ENCODE measurements at places on chromosomes 6 and 20.
A peak's percentile ranks its signal among the peaks of the same experiment; 100 is the strongest.

DNA sequence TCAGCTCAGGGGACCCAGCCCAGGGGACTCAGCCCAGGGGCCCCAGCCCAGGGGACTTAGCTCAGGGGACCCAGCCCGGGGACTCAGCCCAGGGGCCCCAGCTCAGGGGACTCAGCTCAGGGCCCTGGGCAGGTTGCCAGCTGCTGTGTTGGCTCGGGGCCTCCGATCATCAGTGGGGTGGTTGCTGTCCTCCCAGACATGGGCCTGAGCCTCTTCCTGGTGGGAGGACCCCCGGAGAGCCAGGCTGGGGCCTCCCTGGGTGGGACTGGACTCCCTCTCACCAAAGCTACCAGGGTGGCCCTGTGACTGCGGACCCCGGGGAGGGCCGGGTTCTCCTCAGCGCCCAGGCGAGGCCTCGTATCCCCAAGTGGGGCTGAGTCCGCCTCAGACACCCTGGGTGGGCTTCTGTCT lies 4.4 kb downstream of the COL20A1 start:
- no peak for DNase-seq

DNA sequence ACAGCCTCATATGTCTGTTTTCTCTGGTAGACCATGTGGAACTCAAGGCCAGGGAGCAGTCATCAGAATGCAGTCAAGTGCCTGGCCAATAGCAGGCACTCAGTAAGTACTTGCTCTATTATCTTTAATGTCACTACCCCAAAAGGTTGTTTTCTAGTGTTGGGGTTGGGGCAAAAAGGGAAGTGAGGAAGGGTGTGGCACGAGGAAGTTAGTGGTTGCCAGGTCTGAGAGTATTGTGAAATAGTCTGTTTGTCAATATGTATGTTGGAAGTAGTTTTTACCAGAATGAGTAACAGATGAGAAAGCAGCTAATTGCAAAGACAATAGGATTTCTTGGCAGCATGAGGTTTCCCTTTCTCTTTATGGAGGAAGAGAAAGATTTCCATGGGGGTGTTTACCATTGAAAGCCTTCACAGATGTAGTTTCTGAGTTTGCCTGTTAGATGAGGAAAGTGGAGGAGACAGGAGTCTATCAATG lies 59.5 kb upstream of the ARMH2 start:
- no peak for DNase-seq

- DNase-seq: no peak
These were observed 9.6 kb upstream of the SLC2A10 start for GRCh38 chr20:46699651-46700359.

GRCh38 chr20:17965042-17965697 lies 3.4 kb downstream of the SNX5 start:
- DNase-seq: no peak

DNA sequence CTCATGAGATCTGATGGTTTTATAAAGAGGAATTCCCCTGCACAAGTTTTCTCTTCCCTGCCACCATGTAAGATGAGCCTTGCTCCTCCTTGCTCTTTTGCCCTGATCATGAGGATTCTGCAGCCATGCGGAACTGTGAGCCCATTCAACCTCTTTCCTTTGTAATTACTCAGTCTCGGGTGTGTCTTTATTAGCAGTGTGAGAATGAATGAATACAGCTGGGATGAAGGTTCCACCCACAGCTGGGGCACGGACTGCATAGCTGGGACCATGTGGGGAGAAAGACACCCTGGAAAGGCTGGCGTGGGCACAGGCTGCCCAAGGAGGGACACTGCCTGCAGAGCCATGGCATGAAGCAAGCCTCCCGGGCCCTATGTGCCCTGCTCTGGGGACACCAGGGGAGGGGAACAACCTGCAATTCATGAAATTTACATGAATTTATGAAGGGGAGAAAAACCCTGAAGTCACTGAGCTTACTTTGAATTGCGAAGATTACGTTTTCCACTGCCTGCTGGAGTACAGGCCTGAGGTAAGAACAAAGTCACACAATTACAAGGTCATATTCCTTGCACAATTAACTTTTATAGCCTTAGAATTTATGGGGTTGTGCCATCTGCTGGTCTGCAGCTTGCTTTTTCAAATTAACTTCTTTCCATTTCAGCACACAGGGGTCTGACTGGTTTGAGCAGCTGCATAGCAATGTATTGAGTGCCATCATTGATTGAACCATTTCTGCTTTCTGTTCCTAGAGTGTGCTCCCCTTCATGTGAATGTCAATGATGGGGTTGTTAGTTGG lies 46.2 kb downstream of the SLC22A1 start:
- no peak for DNase-seq

- peak; percentile 18 for DNase-seq
These were observed 226.8 kb upstream of the SGK1 start for GRCh38 chr6:134544737-134545136.

DNA sequence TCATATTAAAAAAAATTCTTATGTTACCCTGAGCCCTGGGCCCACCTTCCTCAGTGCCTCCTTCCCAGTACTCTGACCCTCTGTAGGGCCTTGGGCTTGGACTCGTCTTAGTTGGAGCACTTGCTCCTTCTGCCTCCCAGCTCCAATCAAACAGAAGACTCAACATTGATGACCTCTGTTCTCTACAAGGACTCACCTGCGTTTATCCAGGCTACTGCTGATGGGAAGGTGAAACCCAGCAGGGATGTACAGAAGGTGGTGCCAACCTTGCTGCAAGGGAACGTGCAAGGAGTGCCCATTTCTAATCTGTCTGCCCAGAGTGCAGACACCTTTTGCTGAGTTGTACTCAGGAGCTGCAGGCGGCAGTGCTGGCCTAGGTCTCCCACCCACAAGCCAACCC lies 38.9 kb downstream of the FYN start:
- no peak for DNase-seq

DNA sequence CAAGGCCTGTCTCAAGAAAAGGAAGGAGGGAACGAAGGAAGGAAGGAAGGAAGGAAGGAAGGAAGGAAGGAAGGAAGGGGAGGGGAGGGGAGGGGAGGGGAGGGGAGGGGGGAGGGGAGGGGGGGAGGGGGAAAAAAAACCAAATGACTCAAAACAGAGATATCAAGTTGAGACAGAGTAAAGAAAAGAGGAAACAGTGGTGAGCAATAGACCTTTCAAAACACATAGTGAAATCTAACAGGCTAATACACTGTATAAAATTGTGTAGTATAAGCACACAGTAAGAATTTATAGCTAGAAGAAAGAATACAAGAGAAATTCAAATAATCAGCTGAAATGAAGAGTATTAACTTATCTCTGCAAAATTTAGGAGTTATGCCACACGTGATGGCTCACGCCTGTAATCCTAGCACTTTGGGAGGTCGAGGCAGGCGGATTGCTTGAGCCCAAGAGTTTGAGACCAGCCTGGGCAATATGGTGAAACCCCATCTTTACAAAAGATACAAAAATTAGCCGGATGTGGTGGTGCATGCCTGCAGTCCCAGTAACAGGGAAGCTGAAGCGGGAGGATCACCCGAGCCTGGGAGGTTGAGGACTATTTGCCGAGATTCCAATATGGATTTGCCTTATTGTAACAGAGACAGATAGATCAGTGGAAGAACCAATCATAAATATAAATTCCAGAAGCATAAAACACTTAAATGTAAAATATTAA lies 123.2 kb downstream of the PRND start:
- no peak for DNase-seq
